ENCODE measurements at places on chromosomes 6 and 20.
A peak's percentile ranks its signal among the peaks of the same experiment; 100 is the strongest.

GRCh38 chr6:128337619-128338018, 182.8 kb downstream of the PTPRK start:
- no peak for DNase-seq

- no peak for DNase-seq
These were observed 26.4 kb upstream of the FAM83C start for GRCh38 chr20:35318502-35319157.

DNA sequence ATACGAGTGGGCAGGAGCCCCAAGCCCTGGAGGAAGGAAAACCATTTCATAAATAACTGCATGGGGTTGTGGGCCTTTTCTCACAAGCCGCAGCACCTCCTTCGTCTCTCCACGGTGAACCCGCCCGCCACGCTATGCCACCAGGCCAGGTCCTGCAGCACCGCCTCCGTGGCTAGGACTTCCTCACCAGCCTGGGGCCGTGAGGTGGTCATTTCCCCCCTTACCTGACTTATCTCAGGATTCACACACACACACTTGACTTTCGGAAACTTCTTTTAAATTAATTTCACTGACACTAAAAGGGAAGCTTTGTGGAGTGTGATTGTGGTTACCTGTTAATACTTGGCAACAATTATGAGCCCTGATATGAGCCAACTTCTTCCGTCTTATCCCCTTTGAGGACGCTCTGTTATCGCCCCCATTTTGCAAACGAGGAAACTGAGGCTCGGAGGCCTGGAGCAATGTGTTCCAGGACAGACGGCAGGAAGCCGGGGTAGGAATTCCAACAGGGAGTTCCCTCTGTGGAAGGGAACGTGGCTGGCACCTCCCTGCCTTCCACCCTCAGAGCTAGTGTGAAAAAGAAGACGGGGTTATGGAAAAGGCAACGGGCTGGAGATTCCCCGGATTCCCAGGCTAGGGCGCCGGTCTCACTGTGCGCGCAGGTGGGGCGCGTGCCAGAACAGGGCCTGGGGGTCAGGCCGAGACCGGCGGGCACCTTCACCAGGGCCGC, 817 bp upstream of the SLCO4A1 start:
- DNase-seq: no peak

DNA sequence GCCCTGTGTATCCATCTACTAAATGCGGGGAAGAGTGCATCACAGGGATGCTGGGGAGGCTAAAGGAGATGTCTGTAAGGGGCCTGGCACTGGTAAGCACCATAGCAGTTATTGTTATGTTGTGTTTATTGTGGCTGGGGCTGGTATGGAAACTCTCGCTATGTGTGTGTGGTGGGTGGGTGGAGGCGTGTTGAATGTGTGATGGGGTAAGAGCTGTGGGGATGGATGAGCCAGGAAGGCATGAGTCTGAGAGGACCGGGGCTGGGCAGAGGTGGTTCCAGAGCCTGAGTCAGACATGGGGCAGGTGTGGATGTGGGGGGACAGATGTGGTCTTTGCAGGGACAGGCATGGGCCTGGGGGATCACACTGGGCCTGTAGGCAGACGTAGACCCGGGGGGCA, 88.1 kb downstream of the GRM4 start:
- DNase-seq: no peak

DNA sequence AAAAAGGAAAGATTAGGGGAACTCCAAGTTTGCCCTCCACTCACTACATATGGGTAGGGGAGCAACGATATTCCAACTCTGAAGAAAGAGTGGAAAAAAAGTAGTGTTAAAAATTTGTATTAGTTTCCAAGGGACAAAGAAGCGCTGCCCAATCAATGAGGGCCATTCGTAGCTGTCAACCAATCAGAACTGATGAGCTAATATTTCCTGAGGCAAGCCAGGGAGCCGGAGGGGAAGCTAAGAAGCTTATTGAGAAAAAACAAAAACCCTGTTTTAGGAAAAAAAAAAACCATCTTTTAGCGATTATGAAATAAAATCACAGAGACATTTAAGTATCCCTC, 59.5 kb downstream of the TRIM38 start:
- DNase-seq: peak; percentile 87

DNA sequence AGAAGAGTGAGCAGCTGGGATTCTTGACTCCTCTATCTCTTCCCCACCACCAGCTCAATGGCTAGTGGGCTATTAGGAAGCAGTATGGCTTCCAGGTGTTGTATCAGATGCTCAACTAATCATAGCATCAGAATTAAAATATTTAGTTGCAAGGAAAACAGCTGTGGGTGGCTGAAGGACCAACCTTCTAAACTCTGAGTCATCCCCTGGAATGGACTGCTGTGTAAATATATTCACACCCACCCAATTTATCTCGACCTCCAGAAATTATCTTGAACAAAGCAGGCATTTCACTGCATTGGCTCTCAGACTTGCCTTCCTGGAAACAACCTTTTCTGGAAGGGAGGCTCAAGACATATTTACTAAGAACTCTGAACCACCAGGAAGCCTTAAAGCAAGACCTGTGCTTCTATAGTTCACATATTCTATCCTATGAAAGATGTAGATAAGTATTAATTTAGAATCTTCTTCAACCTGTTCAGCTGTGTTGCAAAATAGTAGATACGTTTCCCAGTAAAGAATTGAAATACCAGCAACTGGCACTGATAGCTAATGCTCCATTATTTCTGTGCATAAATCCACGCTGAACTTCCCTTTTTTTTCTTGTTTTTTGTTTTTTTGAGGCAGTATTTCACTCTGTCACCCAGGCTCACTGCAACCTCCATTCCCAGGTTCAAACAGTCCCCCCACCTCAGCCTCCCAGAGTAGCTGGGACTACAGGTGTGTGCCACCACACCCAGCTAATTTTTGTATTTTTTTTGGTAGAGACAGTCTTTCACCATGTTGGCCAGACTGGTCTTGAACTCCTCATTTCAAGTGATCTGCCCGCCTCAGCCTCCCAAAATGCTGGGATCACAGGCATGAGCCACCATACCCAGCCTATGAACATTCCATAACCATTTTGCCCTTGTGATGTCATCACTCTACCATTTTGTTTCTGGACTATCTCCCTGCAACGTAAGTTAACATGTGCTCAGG, 56.9 kb upstream of the CD2AP start:
- no peak for DNase-seq

- DNase-seq: no peak
These were observed 199.1 kb downstream of the CENPW start for GRCh38 chr6:126539022-126539421.

DNA sequence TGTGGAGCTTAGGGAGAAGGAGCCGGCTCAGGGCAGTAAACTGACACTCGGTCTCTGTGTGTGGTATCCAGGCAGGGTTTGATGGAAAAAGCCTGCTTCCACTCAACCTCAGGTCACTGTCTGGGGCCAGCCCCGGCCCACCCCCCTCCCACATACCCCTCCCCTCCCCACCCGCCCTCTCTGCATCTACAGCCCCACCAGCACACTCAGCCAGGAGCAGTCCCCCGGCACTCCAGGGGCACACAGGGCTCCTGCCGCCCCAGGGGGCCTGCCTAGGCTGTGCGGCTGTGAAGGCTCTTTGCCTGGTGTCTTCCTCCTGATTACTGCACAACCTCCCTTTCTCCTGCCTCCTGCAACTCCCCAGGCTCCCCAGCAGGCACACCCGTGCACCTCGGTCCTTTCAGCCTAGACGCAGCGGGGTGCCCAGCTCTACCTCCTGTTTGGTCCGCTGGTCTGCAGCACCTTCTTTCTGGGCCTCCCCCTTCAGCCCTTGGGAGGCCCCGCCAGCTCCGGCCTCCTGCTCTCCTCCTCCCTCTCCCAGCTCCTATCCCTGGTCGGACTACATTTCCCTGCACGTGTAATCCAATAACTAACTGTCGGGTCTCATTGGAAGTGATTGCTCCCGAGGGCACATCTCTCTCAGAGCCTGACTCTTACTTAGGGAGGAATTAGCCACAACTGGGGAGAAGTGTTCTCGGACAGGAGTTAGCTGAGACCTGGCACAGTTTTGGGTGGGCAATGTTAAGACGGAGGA, 1.3 kb upstream of the FOXF2 start:
- no peak for DNase-seq
